ENCODE measurements at places on chromosomes 12 and 14.

DNA sequence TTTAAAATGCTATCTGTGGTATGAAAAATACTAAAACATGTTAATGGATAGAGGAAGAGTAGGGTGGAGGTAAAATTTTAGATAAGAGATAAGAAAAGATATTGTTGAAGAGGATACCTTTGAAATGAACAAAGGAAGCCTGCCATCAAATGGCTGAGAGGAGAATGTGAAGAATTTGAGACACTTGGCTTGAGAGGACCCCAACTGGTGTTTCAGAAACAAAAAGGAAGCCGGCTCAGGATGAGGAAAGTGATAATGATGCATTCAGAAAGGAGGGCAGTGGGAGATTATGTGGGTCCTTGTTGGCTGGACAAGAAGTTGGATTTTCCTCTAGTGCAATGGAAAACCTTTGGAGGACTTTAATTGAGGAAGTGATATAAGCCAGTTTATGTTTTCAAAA is 264.4 kb downstream of the DUSP6 start:
- no peak for DNase-seq

DNA sequence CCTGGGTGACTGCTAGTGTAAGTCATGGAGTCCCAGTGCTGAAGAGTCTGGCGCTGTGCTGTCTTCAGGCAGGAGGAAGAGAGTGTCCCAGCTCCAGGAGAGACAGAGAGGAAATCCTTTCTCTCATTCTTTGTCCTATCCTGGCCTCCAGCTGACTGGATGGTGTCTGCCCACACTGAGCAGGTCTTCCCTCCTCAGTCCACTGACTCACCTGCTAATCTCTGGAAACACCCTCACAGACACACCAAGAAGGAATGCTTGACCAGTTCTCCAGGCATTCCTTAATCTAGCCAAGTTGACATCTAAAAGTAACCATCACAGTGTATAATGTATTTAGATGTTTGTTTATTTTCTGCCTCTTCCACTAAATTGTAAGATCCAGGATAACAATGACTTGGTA is 53.9 kb downstream of the EMP1 start:
- no peak for DNase-seq

- no peak for DNase-seq
These were observed 6.9 kb downstream of the GALNT9 start for GRCh38 chr12:132322206-132323132.

DNA sequence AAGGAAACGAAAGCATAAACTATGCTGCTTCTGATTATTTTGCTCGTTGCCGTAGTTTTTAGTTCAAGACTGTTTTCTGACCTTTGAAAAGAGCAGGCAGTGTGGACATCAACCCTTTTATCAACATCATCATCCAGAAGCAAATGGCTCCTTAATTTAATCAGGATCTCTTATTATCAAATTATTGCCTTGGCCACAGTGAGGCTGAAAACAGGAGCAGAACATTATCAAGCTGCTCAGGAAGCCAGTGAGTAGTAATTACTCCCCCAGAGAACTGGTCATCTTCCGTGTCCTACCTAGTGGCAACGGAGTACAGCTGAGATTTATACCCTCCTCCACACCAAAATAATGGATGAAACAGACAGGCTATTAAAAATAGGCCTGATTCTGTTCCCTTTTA is 2.2 kb upstream of the DIABLO start:
- DNase-seq: no peak

GRCh38 chr12:14840616-14841015 is 2.7 kb downstream of the ART4 start:
- no peak for DNase-seq

- DNase-seq: no peak
These were observed 51.1 kb upstream of the TCL1A start for GRCh38 chr14:95765051-95765450.

- peak; percentile 20 for DNase-seq
These were observed 6.8 kb downstream of the TMCC3 start for GRCh38 chr12:94643606-94644005.

Measured in RPMI8226 (cell line).